ENCODE measurements at places on chromosomes 11 and 22. TPM values are rescaled to one million over a fixed set of nuclear protein-coding genes. Genes with fewer than 3 reads are reported as not detected.

GRCh38 chr22:46450931-46451561 is 86.4 kb downstream of the CELSR1 start:
- no peak for DNase-seq

DNA sequence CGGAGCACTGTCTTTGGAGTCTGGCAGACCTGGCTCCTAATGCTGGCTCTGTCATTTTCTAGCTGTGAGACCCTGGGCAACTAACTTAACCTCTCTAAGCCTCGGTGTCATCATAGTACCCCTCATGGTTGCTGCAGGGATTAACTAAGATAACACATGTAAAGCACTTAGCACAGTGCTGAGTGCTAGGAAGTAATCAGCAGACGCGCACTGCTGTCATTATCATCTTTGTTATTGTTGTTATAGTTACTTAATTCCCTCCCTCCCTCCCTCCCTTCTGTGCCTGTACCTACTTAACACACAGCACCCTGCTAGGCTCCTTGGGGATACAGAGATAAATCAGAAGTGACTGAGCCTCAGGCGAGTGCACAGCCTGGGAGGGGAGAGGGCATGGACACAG is 104.7 kb upstream of the PITPNB start:
- no peak for DNase-seq

- DNase-seq = no peak
Measured at GRCh38 chr11:68042219-68043028, 3.6 kb downstream of the TCIRG1 start.

GRCh38 chr11:106821291-106821690 is 197.0 kb downstream of the GUCY1A2 start:
- DNase-seq = no peak

GRCh38 chr22:25930788-25931310 is 188.9 kb downstream of the MYO18B start:
- DNase-seq = no peak

DNA sequence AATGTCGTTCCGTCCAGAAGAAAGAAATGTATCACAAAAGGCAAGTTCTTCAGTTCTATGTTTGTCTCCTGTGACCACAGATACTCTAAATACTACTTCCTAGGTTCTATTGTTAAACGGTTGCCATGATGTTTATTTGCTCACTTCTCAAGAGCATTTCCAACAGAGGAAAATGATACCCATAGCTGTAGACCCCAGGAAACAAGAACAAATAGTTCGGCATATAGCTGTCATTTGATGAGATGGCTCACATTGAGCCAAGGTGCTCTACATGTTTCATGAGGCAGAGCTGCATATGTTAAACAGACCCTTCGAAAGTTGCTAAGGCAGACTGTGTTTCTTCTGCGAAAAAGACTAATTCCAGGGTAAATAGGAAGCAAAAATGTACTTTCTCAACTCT is 15.4 kb upstream of the ANGPTL5 start:
- DNase-seq = no peak

GRCh38 chr22:17343766-17344165 is 25.5 kb upstream of the CECR2 start:
- DNase-seq = no peak

GRCh38 chr22:29302681-29303465 is 3.6 kb upstream of the GAS2L1 start:
- DNase-seq = no peak

- DNase-seq = no peak
Measured at GRCh38 chr11:18408558-18409291, 3.4 kb upstream of the LDHC start.

GRCh38 chr11:76083563-76084451 is 122.5 kb downstream of the WNT11 start:
- no peak for DNase-seq

DNA sequence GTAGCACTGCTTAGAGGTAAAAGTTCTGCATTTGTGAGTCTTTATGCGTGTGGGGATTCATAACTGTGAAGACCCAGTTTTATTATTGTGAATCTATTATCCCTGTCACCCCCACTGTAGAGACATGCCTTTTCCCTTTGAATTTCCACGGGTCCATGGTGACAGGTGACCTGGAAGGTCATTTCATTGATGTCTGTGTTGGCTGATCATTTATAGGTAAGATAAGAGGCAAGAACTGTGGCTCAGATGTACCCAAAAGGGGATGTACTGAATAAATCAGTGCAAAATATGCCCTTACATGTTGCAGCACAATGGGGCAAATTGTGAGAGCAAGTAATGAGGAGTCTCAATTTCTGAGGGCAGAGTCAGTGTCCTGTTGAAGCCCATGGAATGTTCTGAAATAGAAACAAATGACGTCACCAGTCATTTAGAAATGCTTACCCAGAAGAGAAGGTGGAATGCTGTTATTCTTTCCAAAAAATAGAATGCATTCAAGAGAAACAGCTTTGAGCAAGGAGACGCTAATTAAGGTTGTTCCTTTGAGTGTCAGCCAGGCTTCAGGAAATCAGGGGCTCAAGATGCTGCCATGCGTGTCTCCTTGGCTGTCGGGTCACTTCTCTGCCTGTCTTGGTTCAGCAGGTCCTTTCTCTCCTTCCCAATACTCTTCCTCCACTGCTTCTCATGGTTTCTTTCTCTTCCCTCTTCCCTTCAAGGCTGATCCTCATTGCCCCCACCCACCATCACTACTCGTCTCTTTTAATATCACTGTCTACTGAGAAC is 118.7 kb upstream of the E2F8 start:
- DNase-seq = no peak

DNA sequence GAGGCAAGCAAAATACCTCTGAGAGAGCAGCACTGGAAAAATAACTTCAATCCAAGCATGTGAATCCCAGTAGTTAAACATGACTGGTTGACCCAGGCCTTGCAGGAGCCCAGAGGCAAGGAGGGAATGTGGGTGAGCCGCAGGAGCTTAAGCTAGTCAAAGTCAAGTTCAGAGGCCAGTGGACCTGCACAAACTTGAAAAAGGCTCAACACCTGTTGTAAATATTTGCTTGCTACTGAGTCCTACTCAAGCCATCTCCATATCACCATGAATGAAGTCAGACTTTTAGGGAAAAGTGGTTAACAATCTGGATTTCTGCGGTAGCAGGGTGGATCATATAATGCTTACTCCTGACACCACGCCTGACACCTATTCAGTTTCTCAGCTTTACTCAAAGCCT is 4.8 kb upstream of the CAT start:
- no peak for DNase-seq

IFITM10 gene
- 1.2 TPM for total RNA-seq

DSCAML1 gene
- 5.0 TPM for total RNA-seq

SLC35F2 gene
- total RNA-seq = 27.0 TPM

RFPL2 gene
- total RNA-seq = not detected

C22orf31 gene
- not detected for total RNA-seq

ZNF215 gene
- 1.8 TPM for total RNA-seq

C11orf91 gene
- total RNA-seq = not detected
